Naive B cell (primary cell): ENCODE measurements at places on chromosomes 1 and 21. TPM values are rescaled to one million over a fixed set of nuclear protein-coding genes. Genes with fewer than 3 reads are reported as not detected.

The RHD gene
- not detected for polyA plus RNA-seq

GRCh38 chr1:157131281-157131680 is 6.9 kb downstream of the ETV3 start:
- DNase-seq, result no peak

The PAPPA2 gene
- polyA plus RNA-seq, result not detected

DNA sequence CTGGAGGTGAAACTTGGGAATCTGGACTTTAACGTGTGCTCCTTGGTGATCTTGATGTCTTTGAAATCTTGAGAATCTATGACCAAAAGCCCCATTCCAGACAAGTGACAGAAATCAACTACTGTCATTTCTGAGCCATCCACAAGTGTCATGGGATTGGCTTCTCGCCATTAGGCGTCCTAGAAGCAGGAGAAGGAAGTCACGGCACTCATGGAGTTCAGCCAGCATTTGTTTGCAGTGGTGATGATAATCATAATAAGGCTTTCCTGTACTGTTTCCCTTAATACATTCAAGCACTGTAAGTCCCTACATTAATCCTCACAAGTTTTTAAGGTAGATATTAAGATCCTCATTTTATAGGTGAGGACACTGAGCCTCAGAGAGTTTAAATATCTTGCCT is 11.9 kb downstream of the F5 start:
- no peak for DNase-seq

The OLFM3 gene
- not detected for polyA plus RNA-seq

- no peak for DNase-seq
Measured at GRCh38 chr21:45016031-45016405, 58.4 kb upstream of the ADARB1 start.

DNA sequence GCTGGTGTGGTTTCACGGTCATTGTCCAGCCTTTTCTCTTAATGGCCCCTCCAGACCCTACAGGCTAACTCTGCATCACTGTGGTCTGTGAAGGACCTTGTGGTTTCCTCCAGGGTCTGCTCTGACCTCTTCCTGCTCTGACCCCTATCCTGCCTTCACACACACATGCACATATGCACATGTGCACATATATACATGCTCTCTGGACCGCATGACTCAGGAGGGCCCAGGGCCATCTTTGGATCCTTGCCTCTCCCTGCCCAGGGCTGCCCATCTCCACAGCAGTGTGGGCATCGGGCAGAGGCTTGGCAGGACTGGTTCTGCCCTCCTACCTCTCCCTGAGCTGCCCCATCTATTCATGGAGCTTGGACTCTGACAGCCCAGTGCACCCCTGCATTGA is 510.9 kb downstream of the PTPRU start:
- no peak for DNase-seq

- no peak for DNase-seq
Measured at GRCh38 chr1:66431999-66432398, 102.0 kb upstream of the SGIP1 start.

DNA sequence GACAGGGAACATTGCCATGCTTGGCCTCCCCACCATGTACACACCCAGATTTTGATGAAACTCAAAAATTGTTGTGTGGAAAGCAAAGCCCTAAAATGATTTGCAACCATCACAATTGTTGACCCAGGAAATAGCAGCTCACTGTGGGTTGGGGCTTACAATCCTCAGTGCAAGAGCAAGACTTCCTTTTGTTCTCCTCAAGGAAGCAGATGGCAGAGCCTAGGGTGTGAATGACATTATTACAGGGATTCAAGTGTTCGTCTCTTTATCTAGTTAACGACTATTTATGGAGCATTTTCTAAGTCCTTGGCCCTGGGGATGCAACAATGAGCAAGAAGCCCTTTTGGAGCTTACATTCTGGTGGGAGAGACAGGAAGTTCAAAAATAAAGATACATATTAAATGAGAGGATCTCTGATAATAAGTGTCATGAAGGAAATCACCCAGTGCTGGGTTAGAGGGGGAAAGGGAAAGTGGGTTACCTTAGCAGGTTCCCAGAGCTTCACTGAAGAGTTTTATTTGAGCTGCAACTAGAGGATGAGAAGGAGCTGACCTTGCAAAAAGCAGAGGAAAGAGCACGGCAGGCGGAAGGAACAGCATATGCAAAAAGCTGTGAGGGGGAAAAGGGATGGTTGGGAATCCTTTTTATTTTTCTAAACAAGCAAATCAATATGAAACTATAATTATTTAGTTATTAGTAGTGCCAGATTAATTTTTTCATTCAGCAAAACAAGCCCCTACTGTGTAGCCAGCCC is 38.5 kb upstream of the ID3 start:
- DNase-seq, result no peak

DNA sequence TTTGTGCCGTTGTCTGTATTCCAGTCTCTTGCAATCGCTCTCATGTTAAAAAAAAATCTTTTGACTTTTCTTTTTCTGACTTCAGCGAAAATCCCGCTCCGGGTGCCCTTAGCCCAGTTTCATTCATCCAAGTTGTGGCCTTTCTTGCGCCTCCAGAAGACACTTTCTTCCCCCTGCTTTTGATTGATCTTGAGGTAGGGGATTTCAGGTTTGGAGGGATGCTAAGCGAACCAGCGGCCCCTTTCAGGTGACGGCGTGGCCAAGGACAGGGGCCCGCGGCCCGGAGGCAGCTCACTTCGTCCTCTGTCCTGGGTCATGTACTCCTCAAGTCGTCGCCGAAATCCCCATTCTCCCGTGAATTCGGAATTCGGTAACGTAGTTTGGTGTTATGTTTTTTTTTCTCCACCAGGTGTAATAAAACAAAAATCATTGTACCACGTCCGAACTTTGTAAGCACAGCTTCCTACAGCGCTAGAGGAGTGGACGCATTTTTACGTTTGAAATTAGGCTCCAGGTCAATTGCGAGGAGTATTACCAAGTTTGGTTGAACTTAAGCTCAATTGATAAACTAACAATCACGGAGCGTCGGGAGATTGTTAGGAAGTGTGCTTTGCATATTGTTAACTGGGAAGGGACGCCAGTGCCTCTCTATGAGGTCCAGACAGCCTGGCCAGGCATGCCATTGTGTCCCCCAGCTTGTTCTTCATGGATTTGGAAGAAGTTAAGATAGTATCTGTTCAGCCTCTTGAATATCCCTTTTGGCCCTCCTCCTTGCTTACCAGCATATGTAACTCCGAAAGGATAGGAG is 1.1 kb downstream of the MRPS6 start:
- DNase-seq, result no peak

The DLGAP3 gene
- 0.32 TPM for polyA plus RNA-seq

The GIPC2 gene
- polyA plus RNA-seq, result not detected

DNA sequence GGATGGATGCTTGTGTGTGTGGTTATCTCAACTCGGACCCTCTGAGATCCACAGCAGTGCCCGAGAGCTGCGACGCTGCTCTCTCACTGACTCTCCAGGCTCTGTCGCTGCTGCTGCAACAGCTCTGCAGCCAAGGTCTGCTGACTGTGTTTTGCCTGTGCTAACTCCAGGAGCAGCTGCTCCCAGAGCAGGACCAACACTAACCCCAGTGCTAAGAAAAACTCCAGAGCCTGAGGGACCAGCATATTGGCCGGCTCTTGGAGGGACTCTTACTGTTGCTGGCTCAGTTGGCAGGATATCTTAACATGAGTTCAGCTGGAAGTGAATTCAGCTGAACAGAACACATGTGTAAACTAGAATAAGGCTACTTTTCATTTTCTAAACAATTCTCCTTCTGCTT is 4.4 kb downstream of the LCE2C start:
- DNase-seq, result no peak

GRCh38 chr1:177181631-177182291 is 11.0 kb downstream of the BRINP2 start:
- DNase-seq, result peak; percentile 23

GRCh38 chr1:113610372-113610771 is 148.9 kb downstream of the PHTF1 start:
- no peak for DNase-seq

DNA sequence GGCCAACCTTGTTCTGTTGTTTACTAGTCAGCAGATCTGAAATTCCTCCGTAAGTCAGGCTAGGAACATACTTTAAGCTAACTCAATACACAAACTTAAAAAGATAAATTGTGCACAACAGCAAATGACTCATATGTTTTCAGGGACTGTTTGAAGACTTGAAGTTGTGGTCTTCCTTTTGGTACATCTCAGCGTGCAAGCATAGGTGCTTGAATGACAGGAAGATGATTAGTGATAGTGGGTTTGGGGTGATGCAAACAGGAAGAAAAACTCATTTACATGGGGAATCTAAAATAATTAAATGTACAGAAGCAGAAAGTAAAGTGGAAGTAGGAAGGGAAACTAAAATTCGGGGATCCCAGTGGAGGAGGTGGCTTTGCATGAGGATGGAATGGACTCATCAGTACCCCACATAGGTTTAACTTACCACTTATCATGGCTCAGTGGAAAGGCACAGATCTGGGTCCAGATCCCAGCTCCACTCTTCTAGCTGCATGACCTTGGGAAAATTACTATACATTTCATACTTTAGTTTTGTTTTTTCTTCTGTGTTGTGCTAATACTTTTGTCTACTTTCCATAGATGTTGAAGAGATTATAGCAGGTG is 122.3 kb downstream of the XCL2 start:
- DNase-seq, result no peak

DNA sequence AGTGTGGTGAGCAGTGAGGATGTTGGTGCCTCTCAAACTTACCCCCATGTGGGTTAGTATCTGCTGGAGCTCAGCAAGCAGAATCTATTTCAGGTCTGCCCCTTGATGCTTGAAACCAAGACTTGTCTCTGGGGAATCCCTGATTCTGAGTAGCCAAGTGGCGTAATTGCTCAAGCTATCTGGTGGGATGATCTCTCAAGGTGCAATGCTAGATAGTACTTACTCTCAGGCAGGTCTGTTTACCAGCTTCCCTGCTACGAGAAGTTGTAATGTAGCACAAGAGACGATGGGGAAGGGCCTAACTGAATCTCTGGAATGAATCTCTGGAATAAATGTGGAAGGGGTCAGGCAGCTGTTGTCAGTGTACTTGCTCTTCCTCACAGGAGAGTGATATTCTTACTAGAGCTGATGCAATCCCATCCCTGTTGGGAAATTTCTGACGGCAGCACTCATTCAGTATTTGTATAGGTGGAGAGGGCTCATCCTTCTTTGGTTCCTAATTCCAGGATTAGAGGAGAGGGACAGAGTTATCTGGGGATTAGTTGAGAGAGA is 65.4 kb downstream of the MACF1 start:
- DNase-seq, result peak; percentile 83

The CACNA1E gene
- polyA plus RNA-seq, result not detected

GRCh38 chr1:36693161-36693525 is 210.4 kb upstream of the CSF3R start:
- no peak for DNase-seq

The UMODL1 gene
- polyA plus RNA-seq, result not detected

DNA sequence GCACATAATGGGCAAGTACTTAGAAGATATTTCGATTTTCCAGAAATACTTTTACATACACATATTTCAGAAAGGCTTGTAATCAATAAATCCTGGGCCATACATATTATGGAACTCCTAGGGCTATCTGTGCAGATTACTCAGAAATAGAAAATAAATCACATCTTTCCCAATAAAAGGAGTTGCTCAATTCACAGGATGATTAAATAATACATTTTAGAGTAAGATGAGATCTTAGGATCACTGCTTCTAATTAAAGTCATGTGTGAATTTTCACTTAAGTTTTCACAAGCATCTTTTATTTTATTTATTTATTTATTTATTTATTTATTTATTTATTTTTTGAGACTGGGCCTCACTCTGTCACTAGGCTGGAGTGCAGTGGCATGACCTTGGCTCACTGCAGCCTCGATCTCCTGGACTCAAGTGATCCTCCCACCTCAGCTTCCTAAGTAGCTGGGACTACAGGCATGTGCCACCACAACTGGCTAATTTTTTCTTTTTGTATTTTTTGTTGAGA is 144.2 kb downstream of the HIVEP3 start:
- DNase-seq, result no peak

GRCh38 chr1:43757343-43758053 is 50.2 kb downstream of the ST3GAL3 start:
- DNase-seq, result no peak

DNA sequence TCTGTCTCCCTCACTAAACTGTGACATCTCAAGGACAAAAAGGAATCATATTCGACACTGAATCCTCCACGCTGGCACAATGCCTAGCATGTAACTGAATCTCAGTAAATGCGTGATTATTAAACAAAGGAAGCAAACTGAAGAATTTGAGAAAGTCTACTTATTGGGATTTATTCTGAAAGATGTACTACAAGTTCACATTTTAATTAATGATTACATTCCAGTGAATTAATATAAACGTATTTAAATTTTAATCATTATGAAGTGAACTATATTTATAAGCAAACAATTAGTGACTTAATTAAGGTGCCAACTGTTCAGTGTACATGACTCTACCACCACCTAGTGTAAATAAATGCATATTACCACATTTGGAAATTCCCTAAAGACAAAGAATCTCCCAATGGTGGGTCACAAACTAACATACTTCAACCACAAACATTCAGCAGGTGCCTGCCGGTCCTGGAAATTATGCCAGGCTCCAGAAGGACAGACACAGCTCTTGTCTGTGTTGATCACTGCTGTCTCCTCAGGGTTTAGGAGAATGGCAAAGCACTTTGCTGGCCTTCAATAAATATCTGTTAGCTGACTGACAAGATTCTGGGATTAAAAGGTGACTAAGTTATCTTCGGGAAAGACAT is 56.3 kb downstream of the SMYD3 start:
- DNase-seq, result no peak

The ATP1A4 gene
- polyA plus RNA-seq, result not detected

DNA sequence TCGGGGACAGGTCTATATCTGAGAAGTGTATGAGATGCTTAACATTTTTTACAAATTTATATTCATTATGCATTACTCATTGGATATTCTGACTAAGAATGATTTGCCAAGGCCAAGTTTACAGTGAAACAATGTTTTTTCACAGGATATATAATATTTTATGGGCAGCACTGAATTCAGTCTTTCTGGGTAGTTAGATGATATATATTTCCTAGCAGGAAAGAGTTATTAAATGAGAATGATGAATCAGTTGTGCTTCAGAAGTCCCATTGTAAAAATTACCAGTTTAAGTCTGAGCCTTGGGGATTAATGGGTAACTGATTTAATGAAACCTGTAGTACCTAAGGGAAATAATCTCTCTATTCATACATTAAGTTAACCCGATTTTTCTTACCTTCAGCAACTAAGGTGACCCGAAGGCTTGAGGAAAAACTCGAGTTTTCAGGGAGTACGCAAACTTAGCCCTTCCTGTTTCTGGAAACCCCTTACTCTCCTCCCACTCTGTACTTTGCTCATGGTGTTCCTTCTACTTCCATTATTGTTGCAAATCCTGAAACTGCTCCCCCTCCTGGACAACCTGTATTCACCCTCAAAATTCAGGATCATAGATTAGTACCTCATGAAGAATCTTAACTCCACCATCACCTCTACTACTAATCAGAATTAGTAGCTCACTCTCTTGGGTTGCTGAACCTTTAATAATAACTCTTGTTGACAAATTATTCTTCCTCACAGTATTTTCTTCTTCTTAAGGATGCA is 135.1 kb downstream of the AK5 start:
- DNase-seq, result no peak

- DNase-seq, result peak; percentile 38
Measured at GRCh38 chr1:154557939-154558719, at the start of gene UBE2Q1. Gene UBE2Q1, minus strand, starts transcription at chr1:154558662. Its CDS starts 109 bp downstream, at chr1:154558553.

- no peak for DNase-seq
Measured at GRCh38 chr1:172845371-172845770, 186.5 kb downstream of the FASLG start.

- no peak for DNase-seq
Measured at GRCh38 chr1:172468296-172468695, 24.4 kb upstream of the PIGC start.

GRCh38 chr1:182118851-182119250 is 57.3 kb upstream of the ZNF648 start:
- DNase-seq, result no peak

The KCNJ9 gene
- not detected for polyA plus RNA-seq
